ENCODE measurements at places on chromosomes 4 and X.

DNA sequence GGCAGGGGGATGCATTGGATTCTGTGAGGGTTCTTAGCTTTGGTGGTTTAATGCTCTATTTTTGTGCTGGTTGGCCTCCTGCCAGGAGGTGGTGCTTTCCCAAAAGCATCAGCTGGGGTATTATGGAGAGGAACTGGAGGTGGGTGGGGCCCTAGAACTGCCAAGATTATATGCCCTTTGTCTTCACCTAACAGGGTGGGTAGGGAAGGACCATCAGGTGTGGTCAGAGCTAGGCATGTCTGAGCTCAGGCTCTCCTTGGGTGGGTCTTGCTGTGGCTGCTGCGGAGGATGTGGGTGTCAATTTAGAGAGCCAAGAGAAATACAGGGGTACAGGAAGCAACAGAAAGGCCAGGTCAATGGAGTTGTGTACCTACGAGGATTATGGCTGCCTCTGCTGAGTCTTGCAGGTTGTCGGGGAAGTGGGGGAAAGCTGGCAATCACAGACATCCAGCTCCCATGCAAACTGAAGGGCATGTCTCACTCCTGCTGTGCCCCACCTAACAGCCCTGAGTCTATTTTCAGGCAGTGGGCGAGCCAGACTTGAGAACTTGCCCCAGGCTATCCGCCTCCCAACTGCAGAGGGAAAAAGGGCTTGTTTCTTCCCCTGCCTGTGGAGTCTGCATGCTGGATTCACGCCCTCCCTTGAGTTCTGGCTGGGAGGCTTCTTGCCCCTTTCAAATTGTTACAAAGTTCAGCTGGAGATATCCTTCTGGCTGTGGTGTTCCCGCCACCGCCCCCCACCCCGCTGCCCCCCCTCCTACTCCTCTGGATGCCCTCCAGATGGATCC is 212.0 kb downstream of the COMMD8 start:
- DNase-seq, result no peak

DNA sequence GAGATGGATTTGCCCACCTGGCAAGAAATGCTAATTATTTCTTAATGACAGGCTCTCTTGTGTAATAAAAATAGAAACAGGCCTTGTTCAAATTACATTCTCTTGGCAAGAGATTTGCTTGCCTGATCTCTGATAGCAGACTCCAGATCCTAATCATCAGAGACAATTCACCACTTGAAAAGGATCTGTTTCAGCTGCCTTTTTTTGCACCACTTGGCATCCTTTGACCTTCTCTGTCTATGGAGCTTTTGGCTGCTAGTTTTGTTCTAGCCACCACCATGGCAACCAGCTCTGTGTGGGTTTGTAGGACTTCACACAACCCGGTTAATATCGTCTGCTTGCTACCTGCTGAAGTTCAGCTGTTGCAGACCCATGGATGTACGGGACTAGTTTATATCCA is 241.1 kb upstream of the TLL1 start:
- no peak for DNase-seq

- DNase-seq, result no peak
Observed at GRCh38 chrX:147850875-147851274, 60.8 kb upstream of the FMR1 start.

GRCh38 chr4:105092768-105093167 is 53.9 kb upstream of the TET2 start:
- DNase-seq, result no peak

GRCh38 chr4:82293304-82293703 is 80.5 kb downstream of the HNRNPD start:
- DNase-seq, result no peak

Data from D721Med (cell line).